ENCODE measurements at places on chromosomes 3 and 15.

- DNase-seq, result no peak
These were observed 13.9 kb upstream of the C15orf61 start for GRCh38 chr15:67506775-67507747.

GRCh38 chr15:26113296-26113695 lies 250.2 kb upstream of the ATP10A start:
- no peak for DNase-seq

DNA sequence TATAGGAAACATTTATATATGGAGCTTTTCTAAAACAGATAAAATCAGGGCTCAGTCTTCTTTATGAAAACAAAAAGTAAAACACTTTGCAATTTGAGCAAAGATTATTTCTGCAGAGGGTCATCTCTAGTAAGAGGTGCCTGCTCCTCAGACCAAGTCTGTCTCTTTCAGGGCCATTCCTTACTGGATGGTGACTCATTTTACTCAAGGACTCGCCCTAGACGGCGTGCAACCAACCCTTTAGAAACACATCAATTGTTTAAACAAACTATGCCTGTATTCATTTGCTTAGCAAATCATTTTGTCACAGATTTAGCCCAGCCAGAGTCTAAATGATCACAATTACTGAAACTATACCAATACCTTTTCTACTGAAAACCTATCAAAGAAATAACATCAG lies 242.8 kb upstream of the ICE2 start:
- DNase-seq, result no peak

GRCh38 chr15:63418811-63419210 lies 37.2 kb upstream of the CA12 start:
- DNase-seq, result no peak

GRCh38 chr3:15520185-15520584 lies 1.3 kb downstream of the COLQ start:
- no peak for DNase-seq

DNA sequence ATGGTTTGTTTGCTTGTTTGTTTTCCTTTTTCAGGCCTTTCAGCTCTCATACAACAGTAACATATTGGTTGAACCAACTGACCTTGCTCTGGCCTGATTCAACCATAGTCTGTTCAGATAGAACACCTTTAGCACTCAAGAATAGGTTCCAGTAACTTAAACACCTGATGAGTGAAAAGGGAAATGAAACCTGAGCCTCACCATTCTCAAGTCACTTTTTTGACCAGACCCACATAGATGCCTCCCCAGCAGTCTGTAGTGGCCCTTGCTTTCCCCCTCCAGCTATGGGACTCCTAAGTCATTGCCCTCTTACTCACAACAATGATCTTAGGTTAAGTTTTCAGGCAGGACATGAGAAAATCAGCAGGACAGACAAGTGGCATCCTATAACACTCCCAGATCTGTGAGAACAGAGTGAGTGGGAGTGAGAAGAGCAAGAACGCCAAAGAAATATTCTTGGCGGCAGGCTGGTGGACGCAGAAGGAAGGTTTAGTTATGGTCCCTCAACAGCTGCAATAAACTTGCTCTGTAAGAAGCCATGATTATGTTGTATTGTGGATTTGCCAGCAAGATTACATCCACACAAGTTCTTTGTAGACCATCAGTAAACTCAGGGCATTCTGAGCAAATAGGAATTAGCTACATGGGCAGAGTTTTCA lies 367.5 kb downstream of the MECOM start:
- no peak for DNase-seq

DNA sequence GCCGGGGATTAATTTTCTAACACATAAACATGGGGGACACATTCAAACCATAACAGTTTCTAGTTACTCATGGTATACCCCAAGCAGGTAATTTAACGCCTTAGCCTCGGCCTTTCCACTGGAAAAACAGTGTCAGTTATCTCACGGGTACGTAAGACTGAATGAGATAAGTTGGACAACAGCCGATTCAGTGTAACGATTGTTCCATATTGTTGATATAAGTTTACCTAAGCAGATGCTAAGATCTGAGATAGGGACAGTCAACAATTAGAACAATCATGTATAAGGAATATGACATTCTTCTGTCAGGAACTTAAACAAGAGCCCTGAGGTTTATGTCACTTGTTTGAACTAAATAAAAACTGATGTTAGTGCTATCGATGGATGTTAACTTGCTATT lies 130.8 kb downstream of the GHSR start:
- DNase-seq, result no peak

DNA sequence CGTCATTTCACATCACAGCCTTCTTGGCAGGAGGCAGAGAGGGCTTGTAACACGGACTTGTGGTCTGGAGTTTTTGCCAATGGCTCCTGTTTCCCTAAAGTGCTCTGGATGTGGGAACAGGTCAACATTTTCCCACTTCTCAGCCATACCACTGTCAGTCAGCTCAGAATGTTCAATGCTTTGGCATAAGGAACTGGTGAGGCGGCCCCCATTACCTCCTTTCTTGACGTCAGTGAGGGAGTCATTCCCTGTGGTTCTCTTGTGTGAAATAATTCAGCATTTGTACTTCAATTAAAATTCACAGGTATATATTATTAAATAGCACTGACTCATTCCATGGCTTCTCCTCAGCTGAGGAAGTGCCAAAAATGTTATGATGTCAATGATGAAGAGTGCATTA lies 167.1 kb downstream of the P3H2 start:
- DNase-seq, result no peak

GRCh38 chr3:13879102-13879945 lies 547 bp downstream of the WNT7A start:
- DNase-seq, result no peak

GRCh38 chr3:132294906-132295305 lies 22.3 kb upstream of the ACP3 start:
- no peak for DNase-seq

DNA sequence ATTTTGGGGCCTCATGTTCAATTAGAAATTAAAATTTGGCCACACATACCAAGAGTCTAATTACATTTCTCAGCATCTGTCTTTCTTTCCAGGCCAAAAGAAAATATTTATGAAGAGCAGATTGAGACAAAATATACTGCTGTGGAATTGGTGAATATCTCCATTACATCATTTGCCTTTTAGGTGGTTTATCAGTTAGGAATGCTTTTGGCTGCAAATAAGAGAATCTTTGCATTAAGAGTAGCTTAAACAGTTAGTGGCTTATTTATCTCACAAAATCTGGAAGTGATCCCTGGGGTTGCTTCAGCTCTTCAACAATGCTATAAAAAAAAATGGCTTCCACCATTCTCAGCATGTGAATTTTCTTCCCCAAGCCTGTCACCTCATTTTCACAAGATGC lies 308.7 kb downstream of the MAGI1 start:
- DNase-seq, result no peak

DNA sequence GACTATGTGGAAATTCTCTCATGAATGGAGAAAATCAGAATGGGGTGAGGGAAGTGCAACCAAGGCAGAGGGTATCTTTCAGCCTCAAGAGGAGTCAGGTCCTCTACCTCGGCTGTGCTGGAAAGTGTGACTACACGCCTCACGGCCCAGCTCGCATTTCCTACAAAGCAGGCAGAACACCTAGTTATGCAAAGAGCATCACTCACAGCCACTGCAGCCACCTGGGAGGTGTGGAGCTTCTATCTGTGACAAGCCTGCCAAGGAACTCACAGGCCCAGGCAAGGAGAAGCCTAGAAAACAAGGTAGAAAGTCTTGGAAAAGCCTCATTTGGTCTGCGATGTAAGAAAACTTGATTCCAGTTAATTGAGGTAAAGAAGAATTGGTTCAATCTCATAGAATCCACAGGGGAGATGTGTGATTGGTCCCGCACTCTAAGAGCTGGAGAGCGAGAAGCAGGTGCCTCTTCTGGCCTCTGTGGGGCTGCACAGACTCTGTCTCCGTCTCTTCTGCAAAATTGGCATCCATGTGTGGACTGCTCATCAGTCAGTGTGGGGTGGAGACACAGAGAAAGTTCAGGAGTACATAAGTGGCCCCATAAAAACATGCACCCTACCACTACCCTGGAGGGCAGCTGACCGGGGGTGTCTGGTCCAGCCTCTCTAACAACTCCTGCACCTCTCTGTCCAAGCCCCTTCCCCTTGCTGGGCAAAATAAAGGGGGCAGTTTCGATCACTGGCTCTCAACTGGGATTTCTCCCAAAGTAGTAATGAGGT lies 76.8 kb downstream of the TAMM41 start:
- DNase-seq, result no peak
